ENCODE measurements at places on chromosomes 5 and 9.

GRCh38 chr9:81885602-81886001, 42.6 kb upstream of the SPATA31D4 start:
- no peak for DNase-seq

DNA sequence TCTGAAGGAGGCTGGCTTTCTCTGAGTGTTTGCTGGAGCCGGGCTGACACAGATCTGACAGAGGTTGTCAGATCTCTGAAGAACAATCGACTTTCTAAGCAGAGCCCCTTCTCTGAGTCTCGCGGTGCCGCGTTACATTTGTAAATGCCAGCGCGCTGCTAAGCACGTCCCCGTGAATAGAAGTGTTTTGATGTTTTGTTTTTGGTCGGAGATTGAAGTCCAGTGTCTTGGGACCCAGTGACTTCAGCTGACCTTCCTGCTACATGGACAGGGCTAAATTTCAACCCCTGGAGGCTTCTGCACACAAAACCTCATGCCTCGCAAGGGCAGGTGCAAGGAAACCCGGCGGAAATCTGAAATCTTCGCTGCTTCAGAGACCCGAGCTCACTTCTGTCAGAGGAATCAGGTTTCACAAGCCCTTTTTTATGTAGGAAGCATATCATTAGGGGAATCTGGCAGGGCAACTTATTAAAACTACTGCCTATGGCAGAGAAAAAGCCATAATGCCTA, 27.2 kb downstream of the NEUROG1 start:
- no peak for DNase-seq

GRCh38 chr9:136289651-136290507, 14.0 kb downstream of the CCDC187 start:
- DNase-seq = no peak

DNA sequence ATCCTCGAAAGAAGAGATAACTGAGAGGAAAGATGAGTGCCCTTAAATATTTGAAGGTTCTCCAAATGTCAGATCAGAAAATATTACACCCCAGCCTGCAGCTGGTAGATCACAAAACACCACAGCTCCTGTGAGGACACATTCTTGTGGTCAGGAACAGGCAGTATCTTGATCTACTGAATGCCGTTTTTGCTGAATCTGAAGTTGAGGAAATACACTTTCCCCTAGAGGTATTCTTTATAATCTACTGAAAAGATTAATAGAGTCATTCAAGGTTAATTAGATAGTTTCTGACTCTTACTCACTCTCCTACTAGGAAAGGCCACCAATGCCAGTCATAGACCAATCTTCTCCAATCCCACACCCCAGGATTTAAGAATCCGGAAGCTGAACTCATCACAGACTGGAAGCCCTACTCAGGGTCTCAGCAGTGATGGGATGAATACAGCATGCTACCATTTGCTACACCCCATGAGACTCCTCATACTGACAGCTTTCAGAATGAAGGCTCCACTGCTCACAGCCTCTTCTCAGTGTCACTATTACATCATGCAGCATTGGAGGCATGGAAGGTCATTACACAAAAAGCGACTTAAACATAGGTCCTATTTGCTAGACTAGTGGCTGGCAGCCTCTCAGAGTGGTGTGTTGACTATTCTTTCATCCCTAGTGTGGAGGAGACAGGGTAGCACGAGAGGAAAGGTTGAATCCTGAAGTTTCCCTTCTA, 143.9 kb upstream of the SLC1A3 start:
- no peak for DNase-seq

- no peak for DNase-seq
These were observed 9.3 kb downstream of the UGT3A2 start for GRCh38 chr5:36057386-36057785.

DNA sequence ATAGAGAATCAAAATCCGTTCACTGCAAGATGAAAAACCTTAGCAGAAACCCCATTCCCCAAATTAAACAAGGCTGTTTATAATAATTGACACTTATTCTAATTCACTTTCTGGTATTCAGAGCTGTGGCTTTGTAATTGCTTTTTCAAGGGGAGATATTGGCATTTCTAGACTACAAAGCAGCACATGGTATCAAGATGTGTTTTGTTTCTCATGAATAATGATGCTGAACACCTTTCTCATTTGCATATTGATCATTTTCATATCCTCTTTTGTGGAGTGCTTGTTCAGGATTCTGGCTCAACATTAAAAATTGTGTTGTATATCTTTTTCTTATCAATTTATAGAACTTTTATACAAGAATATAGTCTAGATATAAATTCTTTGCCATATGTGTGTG, 22.4 kb upstream of the ANKRD55 start:
- no peak for DNase-seq

GRCh38 chr5:175800656-175801081, 70.7 kb upstream of the CPLX2 start:
- no peak for DNase-seq

GRCh38 chr9:33329979-33330378, 39.7 kb downstream of the NFX1 start:
- no peak for DNase-seq

- no peak for DNase-seq
These were observed 313.7 kb downstream of the TRIM32 start for GRCh38 chr9:117000834-117001233.

- DNase-seq = no peak
These were observed 320 bp downstream of the PCDHB1 start for GRCh38 chr5:141051521-141051866.

DNA sequence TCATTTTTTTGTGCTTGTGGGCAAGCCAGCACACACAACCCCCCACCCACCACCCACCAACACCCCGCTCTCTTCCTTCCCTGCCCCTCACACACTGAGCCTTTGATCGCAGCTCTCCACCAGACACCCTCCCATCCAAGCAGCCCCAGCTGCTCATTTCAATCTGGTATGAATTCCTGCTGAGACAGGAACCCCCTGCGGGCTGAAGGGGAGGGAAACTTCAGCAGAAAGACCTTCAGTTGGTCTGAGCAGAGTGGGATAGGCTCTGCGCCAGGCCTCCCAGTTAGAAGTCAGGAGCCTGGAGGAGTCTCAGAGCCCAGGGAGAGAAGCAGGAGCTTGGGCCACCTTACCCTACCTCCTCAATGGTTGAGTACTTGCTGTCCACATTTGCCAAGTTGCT, 7.2 kb downstream of the PCDHGC5 start:
- no peak for DNase-seq

- DNase-seq = no peak
These were observed 50.4 kb upstream of the RNF130 start for GRCh38 chr5:180121826-180122413.

- DNase-seq = no peak
These were observed 263.8 kb upstream of the TLE4 start for GRCh38 chr9:79308012-79308411.

GRCh38 chr9:115649991-115650472, 503.6 kb upstream of the PAPPA start:
- no peak for DNase-seq

DNA sequence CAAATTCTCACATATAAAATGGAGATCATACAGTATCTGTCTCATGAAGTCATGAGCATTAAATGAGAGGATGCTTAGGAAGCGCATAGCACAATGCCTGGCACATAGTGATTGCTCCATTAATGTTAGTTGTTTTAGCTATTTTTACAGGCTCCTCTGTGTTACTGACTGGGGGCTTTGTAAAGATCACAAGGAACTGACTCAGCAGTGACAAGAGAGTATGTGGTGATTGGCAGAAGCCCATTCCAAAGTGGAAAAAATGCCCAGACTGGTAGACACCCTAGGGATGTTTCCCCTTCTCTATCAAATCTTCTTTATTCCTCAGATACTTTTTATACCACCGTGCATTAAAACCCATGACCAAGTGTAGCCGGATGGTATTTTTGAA, 33.5 kb downstream of the ABLIM3 start:
- DNase-seq = no peak

DNA sequence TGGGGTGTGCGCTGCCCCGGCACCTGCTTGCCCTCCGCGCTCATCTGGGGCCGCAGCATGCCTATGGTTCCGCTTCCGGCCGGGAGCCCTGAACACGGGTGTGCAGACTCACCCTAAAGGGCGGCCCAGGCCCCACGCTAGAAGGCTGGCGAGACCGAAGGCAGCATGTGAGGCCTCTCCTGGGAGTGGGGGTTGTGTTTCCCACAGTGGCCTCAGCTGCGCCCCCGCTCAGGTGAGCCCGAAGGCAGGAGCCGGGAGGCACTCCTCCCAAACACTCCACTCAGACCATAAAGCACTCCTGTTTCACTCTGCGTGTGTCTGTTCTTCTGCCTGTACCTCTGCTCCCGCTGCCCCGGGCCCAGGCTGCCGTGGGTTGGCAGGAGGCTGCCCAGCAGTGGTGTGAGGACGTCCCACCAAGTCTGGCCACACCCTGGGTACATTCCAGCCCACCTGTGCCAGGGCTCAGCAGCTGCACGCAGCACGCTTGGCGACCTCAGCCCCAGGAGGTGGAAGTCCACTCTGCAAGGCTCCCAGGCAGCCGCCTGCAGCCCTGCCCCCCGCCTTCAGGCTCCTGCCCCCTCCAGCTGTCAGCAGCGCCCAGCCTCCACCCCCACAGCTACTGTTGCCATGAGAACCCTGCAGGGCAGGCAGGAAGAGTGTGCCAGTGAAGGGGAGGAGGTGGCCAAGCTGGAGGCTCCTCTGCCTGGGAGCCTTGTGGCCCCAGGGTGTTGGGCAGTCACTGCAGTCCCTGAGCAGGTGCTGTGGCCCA, 1.2 kb upstream of the AJM1 start:
- no peak for DNase-seq

DNA sequence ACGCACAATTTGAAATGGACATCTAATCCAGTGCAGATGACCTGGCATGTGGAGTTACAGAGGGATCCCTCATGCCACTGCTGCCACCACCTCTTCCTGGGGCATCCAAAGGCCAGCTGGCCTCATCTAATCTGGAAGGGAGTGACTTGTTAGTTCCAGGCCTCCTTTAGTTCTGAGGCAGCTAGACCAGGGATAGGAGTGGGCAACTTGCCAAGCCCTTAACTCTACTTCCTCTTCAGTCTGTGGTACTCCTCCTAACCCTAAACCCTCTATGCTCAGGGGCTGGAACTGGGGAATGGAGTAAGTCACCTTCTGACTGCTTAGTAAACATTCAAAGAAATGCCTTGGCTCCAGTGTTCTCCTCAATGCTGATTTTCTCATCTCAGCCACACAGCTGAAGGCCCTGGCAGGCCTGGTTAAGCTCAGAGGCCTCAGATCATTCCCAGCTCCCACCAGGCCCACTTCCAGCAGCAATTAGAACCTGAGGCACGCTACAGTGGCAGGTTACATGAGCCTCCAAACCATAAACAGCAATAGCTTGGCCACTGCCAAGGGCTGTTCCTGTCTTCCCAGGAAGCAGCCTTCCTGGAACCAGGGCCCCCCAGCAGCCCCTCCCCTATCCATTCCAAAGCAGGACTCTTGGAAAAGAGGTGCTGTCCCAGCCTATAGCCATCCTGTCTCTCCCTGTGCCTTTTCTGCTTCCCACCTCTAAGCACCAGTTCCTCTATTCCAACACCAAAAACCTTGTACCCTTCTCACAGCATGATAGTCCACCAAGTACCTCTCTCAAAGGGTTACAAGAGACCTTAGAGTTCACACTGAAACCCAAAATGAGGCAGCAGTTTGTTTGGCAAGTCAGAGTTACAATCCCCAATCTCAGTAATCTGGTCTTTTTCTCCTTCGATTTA, 2.0 kb downstream of the EIF4EBP3 start:
- DNase-seq = no peak

DNA sequence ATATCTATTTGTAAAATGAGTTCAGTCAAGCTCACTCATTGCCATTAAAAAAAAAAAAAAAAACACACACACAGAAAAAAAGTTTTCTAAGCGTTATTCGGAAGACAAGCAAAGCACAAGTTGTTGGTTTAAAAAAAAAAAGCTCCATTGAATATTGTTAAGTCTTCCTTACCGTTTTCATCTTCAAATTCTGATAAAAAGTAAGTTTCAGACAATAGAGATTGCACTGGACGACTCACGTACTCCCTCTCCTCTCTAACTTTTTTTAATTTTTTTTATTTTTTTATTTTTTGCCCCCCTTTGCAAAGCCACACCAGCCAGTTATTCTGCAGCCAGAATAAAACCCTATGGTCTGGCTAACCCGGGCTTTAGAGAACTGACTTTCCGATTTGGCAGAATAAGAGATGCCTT, 544 bp downstream of the ADAMTS6 start:
- no peak for DNase-seq

Data from KG1 (cell line).